Activated CD4-positive, alpha-beta T cell treated with anti-CD3 and anti-CD28 coated beads, Interleukin-2, amount 10 ng/mL, durations not matched to agents 7 days and 5 days (primary cell): ENCODE measurements at places on chromosomes 6 and 20. TPM values are rescaled to one million over a fixed set of nuclear protein-coding genes. Genes with fewer than 3 reads are reported as not detected.
A peak's percentile ranks its signal among the peaks of the same experiment; 100 is the strongest.

DNA sequence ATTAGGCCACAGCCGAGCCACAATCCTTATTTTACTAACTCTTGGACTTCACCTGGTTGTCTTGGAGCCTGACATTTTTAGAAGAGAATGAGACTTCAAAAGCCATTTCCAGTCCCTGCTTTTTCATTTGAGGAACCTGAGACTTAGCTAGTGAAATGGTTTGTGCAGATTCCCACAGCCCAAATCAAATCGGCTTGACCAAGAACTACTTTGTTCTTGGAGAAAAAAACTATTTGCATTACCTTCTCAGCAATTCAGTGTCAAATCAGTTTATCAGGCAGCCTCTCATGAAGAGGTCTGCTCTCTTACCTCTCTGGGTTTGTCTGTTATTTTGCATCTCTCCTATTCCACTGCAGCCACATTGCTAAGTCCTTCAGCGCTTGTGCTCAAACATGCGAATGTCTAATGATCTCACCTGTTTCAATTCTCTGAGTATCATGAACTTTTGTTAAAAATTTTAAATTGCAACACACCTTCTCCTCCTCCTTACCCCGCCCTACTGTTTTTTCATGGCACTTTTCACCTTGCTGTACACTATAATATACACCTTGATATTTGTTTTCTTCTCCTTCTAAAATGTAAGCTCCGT, 573 bp upstream of the IFNGR1 start:
- DNase-seq, result no peak

GRCh38 chr6:130760006-130760405, 67.2 kb upstream of the SMLR1 start:
- DNase-seq, result no peak

DNA sequence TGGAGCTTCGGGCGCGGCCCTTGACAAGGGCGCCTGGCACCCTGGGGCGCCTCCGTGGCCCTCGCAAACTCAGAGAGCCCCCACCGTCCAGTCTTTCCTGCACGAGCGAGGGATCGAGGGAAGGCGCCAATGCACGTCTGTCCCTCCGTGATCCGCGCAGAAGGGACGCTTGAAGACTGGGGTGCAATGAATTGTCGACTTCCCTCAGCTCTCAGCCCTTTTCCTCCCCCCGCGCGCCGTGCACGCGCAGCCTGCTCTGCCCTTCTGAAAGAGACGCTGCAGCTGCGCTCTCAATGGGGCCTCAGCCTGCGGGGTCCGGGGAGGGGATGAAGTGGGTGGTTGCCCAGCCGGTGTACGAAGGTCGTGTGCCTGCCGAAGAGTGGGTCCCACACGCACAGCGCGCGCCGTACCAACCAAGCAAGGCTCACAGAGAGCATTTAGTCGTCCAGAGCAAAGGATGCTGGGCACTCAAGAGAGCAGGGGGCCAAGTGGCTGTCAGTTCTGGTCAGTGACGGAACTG, 5.5 kb upstream of the SOX4 start:
- DNase-seq, result peak; percentile 39

- no peak for DNase-seq
Measured at GRCh38 chr6:33279257-33279695, 2.4 kb downstream of the B3GALT4 start.

GRCh38 chr6:139367810-139368351, 6.6 kb downstream of the CITED2 start:
- no peak for DNase-seq

- no peak for DNase-seq
Measured at GRCh38 chr6:121460170-121460569, 24.7 kb downstream of the GJA1 start.

DNA sequence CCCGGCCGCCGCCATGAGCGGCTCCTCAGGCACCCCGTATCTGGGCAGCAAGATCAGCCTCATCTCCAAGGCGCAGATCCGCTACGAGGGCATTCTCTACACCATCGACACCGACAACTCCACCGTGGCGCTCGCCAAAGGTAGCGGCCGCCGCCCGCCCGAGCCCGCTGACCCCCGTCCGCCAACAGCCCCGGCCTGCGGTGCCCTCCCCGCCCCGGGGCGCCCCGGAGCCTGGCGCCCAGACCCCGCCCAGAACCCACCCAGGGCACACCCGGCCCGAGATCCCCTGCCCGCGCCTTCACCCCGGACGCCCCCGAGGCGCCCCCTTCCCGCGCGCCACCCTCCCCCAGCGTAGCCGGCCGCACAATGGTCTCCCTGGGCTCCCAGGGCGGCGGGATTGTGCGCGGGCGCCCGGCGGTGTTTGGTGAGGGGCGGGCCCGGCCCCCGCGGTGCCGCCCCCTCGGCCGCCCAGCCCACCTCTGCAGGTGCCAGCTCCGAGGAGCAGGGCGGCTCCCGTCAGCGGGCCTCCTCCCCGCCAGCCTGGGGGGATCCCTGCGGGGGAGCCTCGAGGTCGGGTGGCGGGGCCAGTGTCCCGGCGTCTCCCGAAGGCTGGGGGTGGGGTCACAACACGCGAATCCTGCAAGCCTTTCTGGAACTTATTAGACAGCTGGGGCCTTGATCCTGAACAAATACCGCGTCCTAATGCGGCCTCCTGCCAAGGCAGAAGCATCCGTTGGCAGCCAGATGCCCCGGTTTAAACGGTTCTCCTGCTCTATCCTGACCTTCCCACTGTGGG, 577 bp downstream of the LSM14B start:
- DNase-seq, result peak; percentile 38

DNA sequence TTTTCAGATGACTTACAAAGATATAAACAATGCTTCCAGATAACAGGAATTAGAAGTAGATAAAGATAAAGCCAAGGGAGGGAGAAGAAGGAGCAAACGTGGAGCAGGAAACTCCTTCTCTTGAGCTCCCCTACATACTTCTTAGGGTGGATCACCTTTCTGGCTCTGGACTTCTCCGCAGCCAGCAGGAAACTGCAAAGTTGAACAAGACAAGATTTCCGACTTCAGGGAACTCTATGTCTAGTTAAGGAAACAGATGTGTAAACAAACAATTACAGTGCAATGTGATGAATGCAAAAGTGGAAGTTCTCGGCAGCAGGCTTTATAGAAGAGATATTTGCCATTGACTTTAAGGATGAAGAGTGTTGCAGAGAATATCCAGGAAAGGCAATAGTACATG, 134.0 kb upstream of the MARCKS start:
- no peak for DNase-seq

Gene PRSS35
- total RNA-seq, result not detected

Gene DEF6
- 219 TPM for total RNA-seq

Gene LPA
- not detected for total RNA-seq

Gene HLA-DQA2
- 0.27 TPM for total RNA-seq
